ENCODE measurements at places on chromosomes 2 and 18.

DNA sequence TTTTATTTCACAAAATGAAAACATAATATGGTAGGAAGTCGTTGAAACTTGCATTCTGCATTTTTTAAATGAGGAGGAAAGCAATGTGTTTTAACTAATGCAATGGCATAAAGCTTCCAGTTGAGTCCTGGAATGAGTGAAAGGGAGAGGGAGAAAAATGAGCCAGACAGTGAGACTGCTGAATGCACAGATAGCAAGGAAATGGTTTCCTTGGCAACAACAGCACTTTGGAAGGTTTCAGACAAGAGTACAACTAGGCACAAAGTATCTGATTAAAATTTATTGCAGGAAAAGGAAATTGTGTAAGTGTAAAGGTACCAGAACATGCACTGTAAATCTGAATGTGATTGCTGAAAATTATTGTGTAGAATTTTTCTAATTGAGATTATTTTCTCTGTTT is 320.1 kb upstream of the KYNU start:
- DNase-seq, result no peak

GRCh38 chr2:205892665-205893259 is 193.2 kb downstream of the INO80D start:
- DNase-seq, result no peak

GRCh38 chr2:164028814-164029534 is 293.2 kb upstream of the FIGN start:
- no peak for DNase-seq

DNA sequence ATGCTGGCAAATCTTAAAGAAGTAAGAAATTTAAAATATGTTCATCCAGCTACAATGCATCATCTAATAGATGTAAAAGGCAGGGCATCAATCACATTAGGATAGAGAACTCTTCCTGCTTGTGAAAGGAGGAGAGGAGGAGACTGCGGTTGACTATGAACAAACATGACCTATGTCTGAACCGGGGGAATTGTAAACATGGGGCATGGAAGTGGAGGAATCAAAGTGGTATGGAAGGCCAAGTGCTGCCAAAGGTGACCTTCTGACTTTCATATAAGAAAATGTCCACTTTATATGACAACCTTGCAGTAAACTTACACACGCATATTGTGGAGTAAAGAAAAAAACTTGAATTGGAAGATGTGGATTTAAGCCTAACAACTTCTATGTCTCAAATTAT is 20.0 kb upstream of the SLC8A1 start:
- no peak for DNase-seq

GRCh38 chr2:188664951-188665595 is 309.1 kb upstream of the COL3A1 start:
- no peak for DNase-seq

GRCh38 chr18:36634573-36635216 is 194.1 kb downstream of the TPGS2 start:
- no peak for DNase-seq

DNA sequence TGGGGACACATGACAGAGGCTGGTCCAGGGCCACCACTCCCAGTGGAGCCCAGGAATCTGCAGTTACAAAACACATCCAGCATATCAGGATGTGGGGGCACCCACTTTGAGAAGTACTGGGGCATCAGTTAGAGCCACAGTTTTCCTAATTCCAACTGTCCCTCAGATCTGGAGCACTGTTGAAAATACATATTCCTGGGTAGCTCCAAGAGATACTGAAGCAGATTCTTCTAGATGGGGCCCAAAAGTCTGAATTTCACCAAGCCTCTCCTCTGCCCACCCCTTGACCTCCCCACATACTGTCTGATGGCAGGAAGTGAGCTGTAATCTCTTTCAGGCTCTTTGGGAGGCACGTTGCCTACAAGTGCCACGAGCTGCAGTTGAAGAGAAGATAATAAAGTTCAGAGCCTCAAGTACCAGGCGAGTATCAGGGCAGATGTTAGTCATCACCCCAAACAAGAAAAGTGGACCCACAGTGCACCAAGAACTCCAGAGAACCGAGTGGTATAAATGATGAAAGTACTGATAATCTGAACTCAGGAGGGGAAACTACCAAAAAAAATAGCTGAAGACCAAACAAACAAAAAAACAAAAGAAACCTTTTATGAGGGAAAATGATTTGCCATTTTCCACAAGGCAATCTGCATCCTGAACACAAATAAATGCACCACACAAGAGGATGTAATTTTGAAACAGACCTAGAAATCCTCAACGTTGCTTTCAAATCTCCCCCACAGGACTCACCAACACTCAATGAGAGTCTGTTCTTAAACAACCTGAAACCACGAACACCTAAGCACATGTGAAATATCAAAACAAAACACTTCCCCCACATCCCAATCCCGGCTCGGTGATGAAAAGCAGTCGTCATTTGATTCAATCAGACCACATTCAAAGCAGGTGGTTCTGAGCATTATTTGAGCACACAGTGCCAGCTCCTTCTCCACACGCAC is 98.7 kb downstream of the TCF4 start:
- no peak for DNase-seq

GRCh38 chr2:16713011-16713423 is 47.4 kb upstream of the CYRIA start:
- no peak for DNase-seq

GRCh38 chr18:32870611-32871010 is 97.8 kb upstream of the KLHL14 start:
- DNase-seq, result no peak

DNA sequence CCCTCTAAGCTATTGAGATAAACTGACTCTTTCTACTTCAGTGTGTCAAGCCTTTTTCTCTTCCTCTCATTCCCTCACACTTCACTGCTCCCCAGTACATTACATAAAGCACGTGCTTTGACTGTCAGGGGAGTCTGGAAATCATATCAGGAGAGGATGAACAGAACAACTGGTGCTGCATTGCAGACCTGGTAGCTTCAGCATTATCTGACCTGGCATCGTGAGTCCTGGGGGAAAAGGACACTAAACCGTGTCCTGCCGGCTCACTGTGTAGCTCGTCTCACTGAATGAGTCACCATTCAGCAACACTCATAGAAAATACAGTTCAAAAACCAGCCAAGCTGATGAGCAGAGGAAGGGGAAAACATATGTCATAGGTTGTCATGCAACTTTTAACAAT is 108.5 kb upstream of the UNC80 start:
- no peak for DNase-seq

GRCh38 chr18:732371-732770 is 19.9 kb upstream of the ENOSF1 start:
- DNase-seq, result no peak

DNA sequence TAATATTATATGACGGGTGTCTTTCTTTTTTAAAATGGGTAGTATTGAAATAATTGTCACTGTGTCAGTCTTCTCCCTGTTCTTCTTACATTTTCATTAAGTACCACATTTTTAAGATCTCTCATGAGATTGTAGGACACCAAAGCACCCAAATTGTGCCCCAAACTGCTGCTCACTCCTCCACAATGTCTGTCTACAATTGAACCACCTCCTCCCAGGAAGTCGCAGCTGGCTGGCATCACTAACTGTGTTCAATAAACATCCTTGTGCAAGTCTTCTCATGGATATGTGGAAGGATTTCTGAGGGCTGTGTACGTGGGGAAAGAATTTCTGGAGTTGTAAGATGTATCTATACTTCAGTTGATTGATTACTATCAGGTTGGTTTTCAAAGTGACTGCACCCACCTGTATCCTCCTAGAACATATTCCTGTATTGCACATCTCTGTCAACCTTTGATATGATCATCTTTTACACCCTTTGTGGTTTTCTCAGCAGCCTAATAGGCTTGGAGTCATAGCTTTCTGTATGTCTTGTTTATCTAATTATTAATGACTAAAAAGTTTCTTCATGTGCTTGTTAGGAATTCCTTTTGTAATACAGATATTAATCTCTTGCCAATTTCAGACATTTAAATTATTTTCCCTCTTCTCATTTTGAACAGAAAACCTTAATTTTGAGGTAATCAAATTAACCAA is 774.9 kb downstream of the RNF144A start:
- no peak for DNase-seq

GRCh38 chr2:159444754-159445153 is 158.3 kb upstream of the WDSUB1 start:
- no peak for DNase-seq

DNA sequence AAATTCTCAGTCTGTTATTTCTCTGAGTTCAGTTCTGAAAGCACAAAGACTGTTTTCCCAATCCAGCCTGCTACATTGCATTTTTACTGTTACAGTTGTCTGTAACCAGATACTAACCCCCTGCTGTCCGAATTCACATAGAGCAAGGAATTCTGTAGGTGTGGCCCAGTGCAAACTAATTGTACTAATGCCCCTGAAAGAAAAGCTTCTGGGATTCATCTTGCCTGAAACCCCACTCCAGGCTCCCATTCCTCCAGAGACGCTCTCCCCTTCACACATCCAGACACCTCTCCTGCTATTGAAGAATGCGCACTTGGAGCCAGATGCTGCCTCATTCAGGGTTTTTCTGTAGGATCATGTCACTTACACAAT is 127.0 kb downstream of the TTC32 start:
- DNase-seq, result no peak

DNA sequence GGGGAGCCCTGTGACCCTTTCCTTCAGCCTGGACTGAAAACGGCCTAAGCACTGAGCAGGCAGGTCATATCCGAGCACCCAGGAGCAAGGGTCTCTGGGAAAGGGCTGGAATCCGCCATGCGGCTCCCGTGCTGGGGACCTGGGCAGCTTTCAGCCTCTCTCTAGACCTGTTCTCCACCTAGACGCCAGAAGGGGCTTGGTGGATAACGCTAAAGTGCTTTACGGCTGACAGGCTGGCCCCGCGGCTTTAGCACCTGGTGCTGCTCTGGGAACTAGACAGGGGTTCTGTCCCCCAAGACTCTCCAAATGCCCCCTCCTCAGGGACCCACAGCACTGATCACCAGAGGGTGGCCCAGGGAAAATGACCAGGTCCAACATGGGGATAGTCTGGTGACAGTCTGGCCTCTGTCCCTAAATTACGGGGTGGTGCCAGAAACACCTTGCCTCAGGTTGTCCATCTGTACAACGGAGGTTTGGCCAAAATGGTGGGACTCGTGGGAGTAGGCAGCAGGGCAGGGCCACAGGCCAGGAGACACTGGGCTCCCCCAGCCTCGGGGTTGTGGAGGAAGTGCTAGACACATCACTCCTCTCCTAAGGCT is 13.0 kb downstream of the SDC1 start:
- no peak for DNase-seq

- no peak for DNase-seq
These were observed 34.3 kb upstream of the C18orf32 start for GRCh38 chr18:49521216-49521835.

GRCh38 chr18:60446821-60447220 is 74.2 kb upstream of the MC4R start:
- DNase-seq, result no peak

DNA sequence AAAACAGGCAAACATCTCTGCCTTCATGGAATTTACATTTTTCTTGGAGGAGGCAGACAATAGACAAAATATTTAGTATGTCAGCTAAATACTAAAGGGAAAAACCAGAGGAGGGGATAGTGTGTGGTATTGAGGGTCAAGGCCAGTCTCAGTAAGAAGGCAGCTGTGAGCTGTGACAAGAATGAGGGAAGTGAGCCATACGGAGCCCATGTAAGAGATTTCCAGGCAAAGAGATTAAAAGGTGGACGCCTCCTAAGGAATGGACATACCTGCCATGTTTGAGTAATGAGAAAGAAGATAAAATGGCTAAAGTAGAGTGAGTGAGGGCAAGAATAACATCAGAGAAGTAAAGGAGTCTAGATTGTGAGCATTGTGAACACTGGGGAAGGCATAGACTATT is 2.2 kb upstream of the SCN2A start:
- DNase-seq, result no peak

DNA sequence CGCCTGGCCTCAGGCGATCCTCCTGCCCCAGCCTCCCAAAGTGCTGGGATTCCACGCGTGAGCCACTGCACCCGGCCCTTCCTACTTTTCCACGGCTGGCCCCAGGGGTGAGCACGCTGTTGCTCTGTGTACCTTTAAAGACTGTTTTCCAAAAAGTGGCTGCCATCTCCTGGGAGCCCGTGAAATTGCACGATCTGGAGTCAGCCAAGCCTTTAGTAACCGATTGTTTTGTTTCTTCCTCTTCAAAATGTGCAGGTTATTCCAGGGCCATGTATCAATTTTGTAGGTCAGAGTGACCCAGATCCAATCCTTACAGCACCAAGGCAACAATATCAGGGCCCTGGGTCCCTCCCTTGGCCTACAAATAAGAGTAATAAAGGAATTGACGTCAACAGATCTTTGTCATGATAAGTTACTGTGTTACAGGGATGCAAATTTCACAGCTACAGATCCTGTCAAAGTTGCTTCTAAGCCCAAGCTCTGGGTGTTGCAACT is 135.6 kb upstream of the ZNF236 start:
- DNase-seq, result no peak

DNA sequence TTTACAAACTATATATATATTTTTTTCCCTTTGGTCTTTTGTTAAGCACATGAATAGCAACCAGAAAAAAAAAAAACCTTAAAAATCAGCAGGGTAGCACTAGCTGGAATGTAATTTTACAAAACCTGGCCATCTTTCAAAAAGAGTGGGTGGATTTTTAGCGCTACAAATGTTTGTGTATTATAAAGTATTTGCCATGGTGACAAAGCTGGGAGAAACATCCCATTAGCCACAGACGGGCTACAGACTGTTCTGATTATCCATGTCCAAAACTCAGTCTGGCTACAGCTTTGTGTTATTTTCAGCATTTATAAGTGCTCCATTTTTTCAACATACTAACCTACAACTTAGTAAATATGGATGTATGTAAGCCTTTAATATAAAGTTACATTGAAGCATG is 249.5 kb upstream of the TANK start:
- no peak for DNase-seq

DNA sequence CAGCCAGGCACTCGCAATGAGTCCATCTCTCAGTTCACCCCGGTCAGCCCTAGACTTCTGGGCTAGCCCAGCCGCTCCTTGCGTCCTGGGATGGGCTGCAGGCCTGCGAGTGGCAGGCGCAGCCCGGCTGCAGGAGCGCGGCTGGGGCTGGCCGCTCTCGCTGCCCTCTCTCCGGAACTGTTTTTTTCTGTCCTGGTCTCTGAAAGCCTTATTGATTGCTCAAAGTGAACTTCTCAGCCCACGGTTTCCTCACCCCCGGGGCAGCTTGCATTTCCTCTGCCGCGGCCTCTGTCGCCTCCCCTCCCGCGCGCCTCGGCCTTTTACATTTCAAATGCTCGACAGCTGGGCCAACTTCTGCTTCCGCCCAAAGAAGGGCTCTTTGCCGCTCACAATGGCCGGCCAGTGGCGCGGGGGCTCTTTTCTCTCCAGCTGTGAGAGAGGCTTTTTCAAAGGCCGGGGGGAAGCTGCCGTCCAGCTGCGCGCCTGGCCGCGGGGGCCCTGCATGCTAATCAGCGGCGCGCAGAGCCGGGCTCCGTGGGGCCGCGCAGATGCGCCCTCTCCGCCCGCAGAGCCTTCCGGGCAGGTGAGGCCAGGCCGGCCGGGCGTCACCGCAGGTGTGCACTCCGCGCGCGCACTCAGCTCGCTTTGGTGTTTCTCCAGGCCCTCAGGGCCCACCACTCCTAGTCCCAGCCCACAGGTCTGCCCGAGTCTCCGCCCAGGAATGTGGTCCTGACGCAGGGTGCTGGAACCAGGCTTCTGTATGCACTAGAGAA is 513.8 kb downstream of the RNF144A start:
- DNase-seq, result no peak
